ENCODE measurements at places on chromosomes 16 and 17.

- no peak for DNase-seq
Observed at GRCh38 chr16:52861614-52862022, 191.1 kb downstream of the CHD9NB start.

- DNase-seq: no peak
Observed at GRCh38 chr17:18247613-18248001, 10.9 kb downstream of the FLII start.

- DNase-seq: no peak
Observed at GRCh38 chr16:10356870-10357842, 28.7 kb upstream of the ATF7IP2 start.

- DNase-seq: peak; percentile 32
Observed at GRCh38 chr16:57186872-57187854, 1.0 kb downstream of the RSPRY1 start.

Measured in CD8-positive, alpha-beta T cell (primary cell).